ENCODE measurements at places on chromosomes 12 and 14. TPM values are rescaled to one million over a fixed set of nuclear protein-coding genes. Genes with fewer than 3 reads are reported as not detected.

The TSPAN11 gene
- total RNA-seq: 5.2 TPM

DNA sequence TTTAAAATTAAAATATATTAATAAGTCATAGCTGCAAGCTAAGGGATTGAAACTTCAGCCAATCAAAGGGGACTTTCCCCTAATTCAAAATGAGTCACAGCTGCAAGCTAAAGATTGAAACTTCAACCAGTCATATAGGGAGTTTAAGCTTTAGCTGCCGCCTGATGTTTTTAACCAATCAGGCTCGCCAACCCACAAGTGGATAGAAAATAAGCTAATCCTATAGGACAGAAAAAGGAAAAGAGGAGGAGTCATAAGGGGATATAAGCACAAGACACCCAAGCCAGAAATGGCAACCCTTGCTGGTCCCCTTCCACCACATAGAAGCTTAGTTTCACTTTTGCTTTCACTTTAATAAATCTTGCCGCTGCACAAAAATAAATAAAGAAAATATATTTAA is 1154.6 kb downstream of the GALC start:
- H3K4me3 ChIP-seq: no peak overlapping the region
- no peaks in the 10 kb centered on the region for H3K4me1 ChIP-seq
- H3K36me3 ChIP-seq: no peaks in the 10 kb centered on the region
- H3K27me3 ChIP-seq: no peaks in the 10 kb centered on the region

- no peaks in the 10 kb centered on the region for H3K4me1 ChIP-seq
- H3K27me3 ChIP-seq: peaks cover 21% of the 10 kb centered on the region
- H3K27ac ChIP-seq: no peak overlapping the region
Observed at GRCh38 chr12:114412307-114412706, 6.4 kb upstream of the TBX5 start.

- H3K27me3 ChIP-seq: no peaks in the 10 kb centered on the region
- H3K4me3 ChIP-seq: no peak overlapping the region
- no peak for DNase-seq
- H3K36me3 ChIP-seq: peaks cover 13% of the 10 kb centered on the region
Observed at GRCh38 chr12:2498964-2499500, 295.7 kb upstream of the FKBP4 start.

The LRP6 gene
- 70.0 TPM for total RNA-seq

DNA sequence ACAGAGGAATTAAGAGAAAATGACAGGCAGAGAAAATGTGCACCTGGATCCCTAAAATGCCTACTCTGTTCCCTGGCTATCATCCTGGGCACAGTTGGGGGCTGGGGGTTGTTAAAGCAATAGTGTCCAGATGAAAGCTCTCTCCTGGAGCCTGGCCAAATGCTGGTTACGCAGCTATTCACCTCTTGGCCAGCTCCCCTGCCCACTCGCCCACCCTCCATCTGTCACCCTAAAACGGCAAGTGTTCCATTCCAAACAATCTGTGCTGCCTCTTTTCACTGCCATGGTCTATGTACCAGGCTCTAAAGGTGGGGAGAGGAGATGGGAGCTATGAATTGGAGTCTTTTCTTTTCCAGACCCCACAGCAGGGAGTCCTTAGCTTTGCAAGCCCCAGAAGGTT is 24.7 kb upstream of the NPFF start:
- no peaks in the 10 kb centered on the region for H3K27me3 ChIP-seq
- H3K27ac ChIP-seq: no peak overlapping the region
- no peak overlapping the region for H3K4me3 ChIP-seq
- H3K4me1 ChIP-seq: no peaks in the 10 kb centered on the region
- DNase-seq: no peak
- peaks cover 90% of the 10 kb centered on the region for H3K36me3 ChIP-seq

GRCh38 chr12:21553329-21553675 is 27.2 kb downstream of the SPX start:
- no peak overlapping the region for H3K27ac ChIP-seq
- H3K4me1 ChIP-seq: no peaks in the 10 kb centered on the region
- no peaks in the 10 kb centered on the region for H3K27me3 ChIP-seq
- DNase-seq: no peak

The FAM186B gene
- total RNA-seq: not detected

DNA sequence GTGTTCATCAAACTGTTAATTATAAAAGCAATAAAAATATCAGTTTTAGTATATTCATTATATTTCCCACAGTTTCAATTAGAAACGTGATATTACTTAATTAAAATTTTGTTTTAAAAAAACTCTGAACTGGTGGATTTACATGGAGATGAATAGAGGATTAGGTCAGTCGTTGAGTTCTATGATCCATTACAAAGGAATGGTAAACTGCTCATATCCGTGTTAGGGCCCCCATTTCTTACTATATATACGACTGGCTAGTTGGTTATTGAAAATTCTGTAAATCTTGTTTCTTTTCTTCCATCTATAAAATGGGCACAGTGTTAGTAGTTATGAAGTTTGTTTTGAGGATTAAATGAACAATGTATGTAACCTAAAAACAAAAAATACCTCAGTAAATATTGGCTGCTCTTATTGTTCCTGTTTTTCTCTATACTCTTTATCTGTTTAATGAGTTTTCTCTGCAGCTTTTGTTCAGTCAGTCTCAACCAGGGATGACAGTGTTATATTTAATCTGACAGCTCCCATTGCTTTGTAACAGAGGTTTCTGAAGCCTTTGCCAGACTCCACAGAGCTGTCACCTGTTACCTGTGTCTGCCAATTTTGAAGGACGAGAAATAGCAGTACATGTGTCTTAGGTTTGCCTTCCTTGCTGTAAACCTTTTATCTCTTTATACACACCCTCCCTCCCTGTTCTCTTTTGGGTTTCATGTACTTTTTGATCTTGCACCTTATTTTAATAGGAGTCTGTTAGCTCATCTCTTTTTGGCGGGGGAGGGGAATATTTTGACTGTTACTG is 41.5 kb downstream of the FRS2 start:
- no peak overlapping the region for H3K27ac ChIP-seq
- no peaks in the 10 kb centered on the region for H3K4me1 ChIP-seq
- no peak for DNase-seq
- H3K4me3 ChIP-seq: no peak overlapping the region
- no peaks in the 10 kb centered on the region for H3K27me3 ChIP-seq
- H3K36me3 ChIP-seq: no peaks in the 10 kb centered on the region

GRCh38 chr14:50357124-50357523 is 39.6 kb downstream of the CDKL1 start:
- H3K4me3 ChIP-seq: no peak overlapping the region
- H3K4me1 ChIP-seq: no peaks in the 10 kb centered on the region
- DNase-seq: no peak
- no peaks in the 10 kb centered on the region for H3K27me3 ChIP-seq
- no peaks in the 10 kb centered on the region for H3K36me3 ChIP-seq

- DNase-seq: no peak
- H3K27me3 ChIP-seq: no peaks in the 10 kb centered on the region
- H3K27ac ChIP-seq: peak overlapping the region; percentile 88
Observed at GRCh38 chr12:121581686-121582429, 1.0 kb upstream of the KDM2B start.

DNA sequence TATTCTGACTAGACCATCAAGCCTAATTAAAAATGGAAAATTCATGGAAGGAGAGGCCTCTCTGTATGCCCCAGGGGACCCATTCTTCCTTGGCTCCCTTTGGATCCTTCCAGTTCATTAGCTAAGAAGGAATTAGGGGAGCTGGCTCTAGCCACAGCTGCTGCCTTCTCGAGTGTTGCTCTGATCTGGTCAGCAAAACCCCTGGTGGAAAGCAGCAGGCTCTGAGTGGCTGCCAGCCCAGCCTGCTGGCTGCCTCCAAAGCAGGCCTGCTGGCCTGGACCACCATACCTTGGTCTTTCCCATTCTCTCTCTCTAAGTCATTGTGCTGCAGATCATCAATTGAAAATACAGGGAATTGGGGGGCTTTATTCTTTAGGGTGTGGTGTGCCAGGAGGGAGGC is 29.0 kb upstream of the AKAP6 start:
- no peak overlapping the region for H3K27ac ChIP-seq
- no peaks in the 10 kb centered on the region for H3K4me1 ChIP-seq
- no peaks in the 10 kb centered on the region for H3K27me3 ChIP-seq
- no peak overlapping the region for H3K4me3 ChIP-seq
- no peaks in the 10 kb centered on the region for H3K36me3 ChIP-seq

GRCh38 chr12:120081641-120082040 is 34.9 kb downstream of the RAB35 start:
- DNase-seq: no peak
- H3K4me3 ChIP-seq: no peak overlapping the region
- no peaks in the 10 kb centered on the region for H3K36me3 ChIP-seq
- peaks cover 5% of the 10 kb centered on the region for H3K4me1 ChIP-seq
- H3K27me3 ChIP-seq: no peaks in the 10 kb centered on the region

The TBX5 gene
- not detected for total RNA-seq

All from ascending aorta (tissue), 2 donors.